T-helper 9 cell (primary cell): ENCODE measurements at places on chromosomes 7 and 10.

GRCh38 chr10:43765516-43765915 lies 116.8 kb upstream of the ZNF32 start:
- DNase-seq: no peak

DNA sequence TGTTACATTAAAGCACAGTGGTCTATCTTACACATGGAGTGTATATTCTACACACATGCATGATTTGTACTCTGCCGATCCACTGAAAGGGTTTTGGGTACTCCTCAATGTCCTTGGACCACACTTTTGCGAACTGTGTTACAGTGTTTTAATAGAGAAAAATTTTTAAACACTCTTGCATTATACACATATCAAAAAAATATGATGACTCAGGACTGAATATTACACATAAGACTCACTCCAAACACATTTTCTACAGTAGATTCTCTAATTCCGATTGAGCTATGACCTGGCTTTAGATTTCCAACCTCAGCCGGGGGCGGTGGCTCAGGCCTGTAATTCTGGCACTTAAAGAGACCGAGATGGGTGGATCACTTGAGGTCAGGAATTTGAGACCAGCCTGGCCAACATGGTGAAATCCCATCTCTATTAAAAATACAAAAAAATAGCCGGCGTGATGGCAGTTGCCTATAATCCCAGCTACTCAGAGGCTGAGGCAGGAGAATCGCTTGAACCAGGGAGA lies 222.4 kb downstream of the CACNA2D1 start:
- DNase-seq: no peak

GRCh38 chr7:121045090-121045489 lies 56.6 kb downstream of the CPED1 start:
- no peak for DNase-seq

- DNase-seq: no peak
These were observed 40.3 kb upstream of the GTF2I start for GRCh38 chr7:74617180-74617744.

- no peak for DNase-seq
These were observed 102.0 kb upstream of the FAM20C start for GRCh38 chr7:90111-91063.

- no peak for DNase-seq
These were observed 65.0 kb downstream of the CACNB2 start for GRCh38 chr10:18205098-18205834.

DNA sequence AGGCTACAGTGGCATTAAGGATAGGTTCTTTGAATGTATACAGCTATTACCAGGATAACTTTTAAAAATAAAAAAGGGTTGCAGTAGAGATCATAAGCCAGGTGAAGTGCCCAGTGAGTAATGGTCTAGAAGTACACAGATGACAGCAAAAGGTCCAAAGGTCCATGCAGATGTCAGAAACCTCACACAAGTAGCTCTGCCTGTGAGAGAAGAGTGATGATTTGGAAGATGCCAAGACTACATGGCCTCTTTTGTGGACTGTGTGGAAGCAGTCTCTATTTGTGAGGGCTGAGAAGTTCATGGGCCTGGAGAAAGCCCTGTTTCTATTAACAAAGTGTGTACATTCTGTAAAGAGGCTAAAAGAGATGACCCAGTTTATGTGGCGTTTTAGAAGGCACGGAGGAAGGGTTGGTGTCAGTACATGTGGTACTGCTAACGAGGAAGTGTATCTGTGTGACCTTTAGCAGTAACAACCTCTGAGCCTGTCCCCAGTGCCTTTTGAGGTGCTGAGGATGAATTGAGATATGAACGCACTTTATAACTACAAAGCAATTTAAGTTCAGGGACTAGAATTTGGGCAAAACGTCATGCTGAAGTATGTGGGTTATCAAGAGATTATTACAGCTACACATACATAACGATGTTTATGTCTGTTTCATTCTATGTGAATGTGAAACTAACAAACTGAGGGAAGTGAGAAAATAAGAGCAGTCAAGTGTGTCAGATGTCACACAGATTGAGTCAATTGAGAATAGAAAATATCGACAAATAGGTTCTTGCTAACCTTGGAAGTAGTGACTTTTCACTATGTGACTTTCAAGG lies 7.6 kb downstream of the CYCS start:
- DNase-seq: no peak

- no peak for DNase-seq
These were observed 99.1 kb upstream of the JCAD start for GRCh38 chr10:30158325-30158960.

GRCh38 chr10:99941942-99942820 lies 67.6 kb downstream of the DNMBP start:
- DNase-seq: no peak
